Transverse colon (tissue), 4 donors: ENCODE measurements at places on chromosomes 12 and 14. TPM values are rescaled to one million over a fixed set of nuclear protein-coding genes. Genes with fewer than 3 reads are reported as not detected.

The CDCA3 gene
- total RNA-seq = 3.3 TPM

The TAS2R9 gene
- not detected for total RNA-seq

The METTL25 gene
- total RNA-seq = 23.2 TPM

The RPGRIP1 gene
- 0.48 TPM for total RNA-seq

The CD27 gene
- 1.1 TPM for total RNA-seq

The DTD2 gene
- total RNA-seq = 28.4 TPM

The KRT82 gene
- total RNA-seq = not detected

The KDM5A gene
- total RNA-seq = 64.7 TPM

The KCNH3 gene
- total RNA-seq = not detected

DNA sequence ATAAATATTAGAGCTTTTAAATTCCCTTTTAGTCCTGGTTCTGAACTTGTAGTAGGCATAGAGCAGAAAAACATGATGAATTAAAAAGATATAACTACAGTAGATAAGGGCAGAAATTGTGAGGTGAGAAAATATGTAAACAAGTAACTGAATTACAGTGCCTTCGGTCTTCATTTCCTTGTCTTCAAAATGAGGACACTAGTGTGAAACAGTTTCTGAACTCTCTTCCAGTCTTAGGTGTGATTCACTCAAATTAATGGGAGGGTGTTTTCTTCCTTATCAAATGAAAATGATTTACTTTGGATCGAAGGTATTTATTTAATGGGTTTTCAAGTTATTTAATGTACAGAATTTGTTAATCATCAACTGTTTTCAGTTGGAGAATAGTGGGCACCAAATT, 1.5 kb downstream of the FGD4 start:
- peak overlapping the region; percentile 90 for H3K27ac ChIP-seq
- peaks cover 24% of the 10 kb centered on the region for H3K4me1 ChIP-seq
- H3K36me3 ChIP-seq = no peaks in the 10 kb centered on the region
- no peak for DNase-seq
- H3K27me3 ChIP-seq = peaks cover 10% of the 10 kb centered on the region
- H3K4me3 ChIP-seq = peak overlapping the region; percentile 71

GRCh38 chr14:81085596-81085995, 130.2 kb downstream of the TSHR start:
- H3K4me1 ChIP-seq = no peaks in the 10 kb centered on the region
- no peak overlapping the region for H3K4me3 ChIP-seq
- no peak overlapping the region for H3K27ac ChIP-seq
- no peaks in the 10 kb centered on the region for H3K27me3 ChIP-seq
- DNase-seq = no peak

GRCh38 chr12:85552461-85552860, 272.4 kb downstream of the ALX1 start:
- no peak overlapping the region for H3K4me3 ChIP-seq
- peaks cover 6% of the 10 kb centered on the region for H3K4me1 ChIP-seq
- no peak for DNase-seq
- no peaks in the 10 kb centered on the region for H3K36me3 ChIP-seq

DNA sequence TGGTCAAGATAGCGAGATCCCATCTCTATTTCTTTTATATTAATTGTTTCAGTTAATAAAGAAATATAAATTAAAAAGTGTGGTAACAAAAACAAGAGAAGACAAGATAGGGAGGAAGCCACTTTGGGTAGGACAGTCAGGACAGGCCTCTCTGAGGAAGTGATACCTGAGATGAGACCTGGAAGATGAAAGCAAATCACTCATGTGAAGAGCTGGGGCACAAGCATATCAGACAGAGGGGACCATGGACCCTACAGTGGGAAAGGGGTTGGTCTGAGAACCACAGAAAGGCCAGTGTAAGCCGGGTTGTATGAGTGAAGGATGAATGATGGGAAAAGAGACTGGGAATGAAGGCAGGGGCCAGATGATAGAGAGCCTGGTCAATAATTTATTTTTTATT, 1.8 kb upstream of the MED6 start:
- no peak for DNase-seq
- H3K36me3 ChIP-seq = no peaks in the 10 kb centered on the region
- no peak overlapping the region for H3K4me3 ChIP-seq

DNA sequence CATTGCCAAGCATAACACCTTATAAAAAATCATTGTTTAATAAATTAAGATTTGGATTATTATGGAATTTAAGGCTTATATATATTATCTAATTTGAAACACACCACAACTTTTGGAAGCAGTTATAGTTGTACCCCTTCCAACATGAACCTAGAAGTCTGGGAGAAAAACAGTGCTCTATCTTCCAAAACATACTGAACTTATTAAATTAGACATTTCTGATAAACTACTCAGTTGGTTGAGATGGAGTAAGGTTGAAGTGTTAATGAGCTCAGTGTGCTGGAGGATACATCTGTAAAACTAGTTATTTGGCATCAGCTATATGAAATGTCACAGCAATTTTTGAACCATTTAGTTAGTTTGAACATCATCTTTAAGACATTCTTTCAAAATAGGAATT, 227.4 kb downstream of the ALX1 start:
- H3K36me3 ChIP-seq = no peaks in the 10 kb centered on the region
- no peak overlapping the region for H3K27ac ChIP-seq
- H3K4me1 ChIP-seq = no peaks in the 10 kb centered on the region
- no peak overlapping the region for H3K4me3 ChIP-seq

- no peak overlapping the region for H3K27ac ChIP-seq
- H3K4me1 ChIP-seq = no peaks in the 10 kb centered on the region
- H3K27me3 ChIP-seq = no peaks in the 10 kb centered on the region
- no peak overlapping the region for H3K4me3 ChIP-seq
- peak; percentile 75 for DNase-seq
Measured at GRCh38 chr12:49777800-49778748, 36.7 kb downstream of the TMBIM6 start.

DNA sequence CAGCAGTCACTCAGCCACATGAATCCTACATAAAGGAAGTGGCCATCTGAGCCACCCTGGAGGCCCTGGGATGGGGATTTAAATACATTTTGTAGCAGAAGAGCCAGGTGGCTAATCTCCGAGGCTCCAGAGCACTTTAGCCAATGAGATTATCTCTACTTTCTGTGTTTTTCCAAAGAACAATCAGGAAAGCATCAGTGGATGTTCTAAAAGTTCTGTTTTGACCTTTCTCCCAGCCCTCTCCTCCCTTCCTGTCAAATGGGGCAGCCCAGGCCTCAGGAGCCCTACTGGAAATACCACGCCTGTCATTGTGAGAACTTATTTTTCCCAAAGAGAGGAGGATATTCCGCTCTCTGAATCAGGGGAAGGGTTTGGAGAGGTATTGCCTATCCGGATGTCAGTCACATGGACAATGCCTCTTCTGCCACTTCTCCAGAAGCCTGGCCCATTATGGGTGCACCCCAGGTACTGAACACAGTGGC, 336.8 kb upstream of the FKBP4 start:
- H3K4me1 ChIP-seq = no peaks in the 10 kb centered on the region
- no peaks in the 10 kb centered on the region for H3K36me3 ChIP-seq
- no peak overlapping the region for H3K27ac ChIP-seq

- H3K27me3 ChIP-seq = no peaks in the 10 kb centered on the region
- peak overlapping the region; percentile 60 for H3K27ac ChIP-seq
- no peaks in the 10 kb centered on the region for H3K36me3 ChIP-seq
- DNase-seq = no peak
Measured at GRCh38 chr12:14188744-14189143, 176.7 kb upstream of the ATF7IP start.

GRCh38 chr12:46490635-46491034, 118.1 kb upstream of the SLC38A2 start:
- no peak for DNase-seq
- H3K36me3 ChIP-seq = no peaks in the 10 kb centered on the region
- H3K27ac ChIP-seq = no peak overlapping the region
- no peaks in the 10 kb centered on the region for H3K27me3 ChIP-seq

DNA sequence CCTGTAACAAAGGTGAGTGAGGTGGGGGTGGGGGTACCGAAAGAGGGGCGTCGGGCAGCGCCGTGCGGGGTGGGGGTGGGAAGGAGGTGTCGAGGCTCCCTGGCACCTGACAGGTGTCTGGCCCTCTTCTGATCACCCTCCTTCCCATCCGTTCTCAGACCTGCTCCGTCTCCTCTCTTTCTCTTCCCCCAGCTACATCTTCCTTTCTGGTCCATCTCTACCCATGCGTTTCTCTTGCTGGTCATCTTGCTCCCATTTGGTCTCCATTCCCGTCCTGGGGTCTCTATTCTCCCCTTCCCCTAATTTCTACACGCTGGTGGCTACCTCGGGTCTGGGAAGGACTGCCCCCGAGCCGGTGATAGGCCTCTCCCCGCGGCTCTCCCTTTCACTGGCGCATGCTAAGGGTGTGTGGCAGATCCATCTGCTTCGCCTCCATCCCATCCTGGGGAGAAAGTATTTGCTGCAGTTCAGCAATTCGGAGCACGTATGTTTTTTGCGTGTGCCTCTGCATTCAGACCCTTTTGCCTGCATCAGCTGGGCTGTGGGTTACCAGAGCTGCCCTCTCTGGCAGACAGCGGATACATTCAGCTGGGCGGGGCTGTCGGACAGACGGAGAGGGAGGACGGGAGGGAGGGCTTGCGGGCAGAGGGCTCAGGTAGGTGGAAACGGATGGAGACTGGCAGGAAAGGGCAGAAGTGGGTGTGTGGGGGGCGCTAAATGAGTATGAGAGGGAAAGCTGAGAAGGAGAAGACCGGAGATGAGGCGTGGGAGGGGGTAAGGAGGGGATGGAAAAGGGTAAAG, 730 bp downstream of the CLSTN3 start:
- H3K4me1 ChIP-seq = peaks cover 28% of the 10 kb centered on the region
- H3K4me3 ChIP-seq = peak overlapping the region; percentile 51
- DNase-seq = peak; percentile 64
- no peaks in the 10 kb centered on the region for H3K36me3 ChIP-seq
- H3K27me3 ChIP-seq = peaks cover 20% of the 10 kb centered on the region

- no peaks in the 10 kb centered on the region for H3K4me1 ChIP-seq
- H3K27me3 ChIP-seq = no peaks in the 10 kb centered on the region
- no peak overlapping the region for H3K4me3 ChIP-seq
- no peak overlapping the region for H3K27ac ChIP-seq
Measured at GRCh38 chr12:104751594-104751993, 206.5 kb downstream of the SLC41A2 start.

DNA sequence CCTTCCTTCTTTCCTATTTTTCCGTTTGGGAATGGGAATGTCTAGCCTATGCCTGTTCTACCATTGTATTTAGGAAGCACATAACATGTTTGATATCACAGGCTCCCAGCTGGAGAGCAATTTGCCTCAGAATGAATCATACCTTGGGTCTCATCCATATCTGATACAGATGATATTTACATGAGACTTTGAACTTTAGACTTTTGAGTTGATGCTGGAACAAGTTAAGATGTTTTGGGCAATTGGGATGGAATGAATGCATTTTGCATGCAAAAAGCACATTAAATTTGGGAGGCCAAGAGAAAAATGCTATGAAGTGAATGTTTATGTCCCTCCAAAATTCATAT, 61.9 kb upstream of the BEGAIN start:
- no peak overlapping the region for H3K4me3 ChIP-seq
- peaks cover 6% of the 10 kb centered on the region for H3K27me3 ChIP-seq
- peaks cover 8% of the 10 kb centered on the region for H3K4me1 ChIP-seq
- no peaks in the 10 kb centered on the region for H3K36me3 ChIP-seq

GRCh38 chr12:30753233-30753632, 1.5 kb downstream of the CAPRIN2 start:
- peaks cover 6% of the 10 kb centered on the region for H3K4me1 ChIP-seq
- H3K27me3 ChIP-seq = no peaks in the 10 kb centered on the region
- H3K27ac ChIP-seq = no peak overlapping the region
- no peak overlapping the region for H3K4me3 ChIP-seq
- DNase-seq = no peak

DNA sequence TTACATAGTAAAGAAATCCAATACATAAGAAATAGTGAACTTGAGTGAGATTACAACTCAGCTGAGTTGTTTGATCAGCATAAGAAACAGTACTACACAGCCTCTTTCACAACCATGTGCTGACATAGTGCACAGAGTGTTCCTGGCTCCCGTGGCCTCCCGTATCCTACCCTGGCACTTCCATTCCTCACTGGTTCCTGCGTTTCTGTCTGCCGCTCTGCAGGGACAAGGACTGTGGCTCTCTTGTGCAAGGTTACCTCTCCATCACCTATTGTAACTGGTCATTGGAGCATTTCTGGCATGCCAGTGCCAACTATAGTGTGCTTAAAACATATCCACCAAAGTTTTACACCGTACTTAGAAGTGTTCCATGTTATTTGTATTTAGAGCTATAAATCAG, 46.3 kb upstream of the PCED1B start:
- H3K27me3 ChIP-seq = no peaks in the 10 kb centered on the region
- no peaks in the 10 kb centered on the region for H3K36me3 ChIP-seq
- H3K4me1 ChIP-seq = no peaks in the 10 kb centered on the region
- peak overlapping the region; percentile 1 for H3K27ac ChIP-seq

DNA sequence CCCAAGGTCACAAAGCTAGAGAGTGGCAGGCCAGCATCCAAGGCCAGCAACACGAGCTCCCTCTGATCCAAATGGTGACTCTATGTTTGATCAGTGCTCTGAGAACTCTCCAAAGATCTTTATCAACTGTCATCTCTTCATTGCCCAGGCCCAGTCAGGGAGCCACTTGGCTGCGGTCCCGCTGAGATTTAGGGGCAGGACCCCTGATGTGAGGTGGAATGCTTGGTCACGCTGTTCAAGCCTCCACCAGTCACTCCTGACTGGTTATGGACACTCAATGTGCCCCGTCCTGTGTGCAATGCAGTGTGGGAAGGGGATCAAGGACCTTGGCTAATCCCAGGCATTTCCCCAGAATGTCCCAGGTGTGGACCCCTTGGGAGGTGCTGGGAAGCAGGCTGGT, 19.8 kb upstream of the TCL1B start:
- no peak for DNase-seq
- H3K4me3 ChIP-seq = no peak overlapping the region
- H3K36me3 ChIP-seq = no peaks in the 10 kb centered on the region
- no peak overlapping the region for H3K27ac ChIP-seq
- H3K27me3 ChIP-seq = no peaks in the 10 kb centered on the region
- H3K4me1 ChIP-seq = no peaks in the 10 kb centered on the region

DNA sequence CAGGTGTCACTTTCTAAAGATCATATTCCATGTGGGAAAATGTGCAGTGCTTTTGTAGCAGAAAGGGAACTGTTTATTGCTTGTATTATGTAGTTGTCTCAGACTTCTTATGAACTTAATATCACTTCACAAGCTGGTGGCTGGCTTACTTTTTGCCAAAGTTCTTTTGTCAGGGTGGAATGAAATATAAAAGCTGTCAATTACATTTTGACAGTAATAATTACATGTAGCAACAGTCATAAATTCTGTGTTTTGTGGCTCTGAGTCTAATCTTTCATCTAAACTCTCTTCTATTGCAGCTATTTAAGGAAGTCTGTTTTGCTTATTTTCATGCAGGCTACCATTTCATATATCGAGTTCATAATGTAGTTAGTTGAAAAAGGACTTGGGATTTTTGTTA, 106.6 kb downstream of the OTOGL start:
- no peaks in the 10 kb centered on the region for H3K27me3 ChIP-seq
- H3K36me3 ChIP-seq = no peaks in the 10 kb centered on the region
- no peak overlapping the region for H3K27ac ChIP-seq
- no peak overlapping the region for H3K4me3 ChIP-seq

DNA sequence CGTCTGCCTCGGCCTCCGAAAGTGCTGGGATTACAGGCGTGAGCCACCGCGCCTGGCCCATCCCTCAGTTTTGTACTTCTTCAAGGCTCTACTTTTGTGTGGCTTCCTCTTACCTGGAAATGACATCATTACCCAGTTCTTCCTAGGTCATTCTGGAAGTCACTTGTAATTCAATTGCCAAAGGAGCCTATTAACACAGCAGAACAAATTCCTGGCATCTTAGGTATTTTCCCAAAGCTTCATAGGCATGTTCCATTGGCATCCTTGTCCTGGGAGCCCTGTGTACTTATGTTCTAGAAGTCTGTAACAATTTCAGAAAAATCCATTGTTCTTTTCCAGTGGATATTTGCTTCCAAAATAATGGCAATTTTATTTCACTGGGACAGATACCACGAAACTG, 60.6 kb downstream of the DAAM1 start:
- H3K4me1 ChIP-seq = peaks cover 40% of the 10 kb centered on the region
- H3K27me3 ChIP-seq = no peaks in the 10 kb centered on the region
- H3K36me3 ChIP-seq = no peaks in the 10 kb centered on the region
- DNase-seq = no peak
- H3K4me3 ChIP-seq = no peak overlapping the region
- H3K27ac ChIP-seq = no peak overlapping the region
